ENCODE measurements at places on chromosomes 6 and 20.

DNA sequence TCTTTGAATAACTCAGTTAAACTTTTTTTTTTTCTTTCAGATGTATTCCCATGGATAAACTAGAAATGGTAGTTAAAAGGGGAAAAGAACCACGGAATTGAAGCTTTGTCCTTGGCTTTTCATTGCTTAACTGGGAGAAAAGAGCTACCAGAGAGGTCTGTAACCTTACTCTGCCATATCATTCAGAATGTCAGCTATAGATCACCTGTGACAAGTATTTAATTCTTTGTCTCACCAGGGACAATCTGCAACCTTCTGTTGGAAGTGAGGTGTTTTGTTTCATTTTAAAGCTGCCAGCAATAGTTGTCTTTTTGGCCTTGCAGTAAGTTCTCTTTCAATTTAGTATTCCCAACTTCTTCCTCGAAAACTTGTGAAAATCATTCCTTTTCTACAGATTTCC, 618.4 kb downstream of the FRK start:
- no peak for DNase-seq

DNA sequence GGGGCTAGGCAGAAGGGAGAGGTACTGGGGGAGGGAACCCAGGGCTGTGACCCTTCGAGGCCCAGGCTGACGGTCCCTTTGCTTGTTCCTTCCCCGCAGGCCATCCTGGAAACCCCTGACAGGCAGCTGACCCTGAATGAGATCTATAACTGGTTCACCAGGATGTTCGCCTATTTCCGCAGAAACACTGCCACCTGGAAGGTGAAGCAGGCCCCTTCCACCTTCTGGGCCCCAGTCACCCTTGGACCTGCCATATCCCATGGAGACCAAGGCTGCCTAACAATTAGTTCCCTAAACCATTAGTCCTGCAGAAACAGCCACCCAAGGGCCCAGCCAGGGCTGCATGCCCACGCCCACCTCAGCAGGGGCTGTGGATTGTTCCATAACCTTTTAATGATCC, 44.9 kb downstream of the FOXP4 start:
- DNase-seq, result no peak

GRCh38 chr6:129006724-129007514, 124.0 kb downstream of the LAMA2 start:
- DNase-seq, result no peak

- no peak for DNase-seq
Observed at GRCh38 chr6:87182940-87183339, 27.6 kb downstream of the ZNF292 start.

- no peak for DNase-seq
Observed at GRCh38 chr6:107066697-107067659, 39.0 kb downstream of the MTRES1 start.

- DNase-seq, result no peak
Observed at GRCh38 chr6:136927292-136927691, 5.2 kb downstream of the SLC35D3 start.

DNA sequence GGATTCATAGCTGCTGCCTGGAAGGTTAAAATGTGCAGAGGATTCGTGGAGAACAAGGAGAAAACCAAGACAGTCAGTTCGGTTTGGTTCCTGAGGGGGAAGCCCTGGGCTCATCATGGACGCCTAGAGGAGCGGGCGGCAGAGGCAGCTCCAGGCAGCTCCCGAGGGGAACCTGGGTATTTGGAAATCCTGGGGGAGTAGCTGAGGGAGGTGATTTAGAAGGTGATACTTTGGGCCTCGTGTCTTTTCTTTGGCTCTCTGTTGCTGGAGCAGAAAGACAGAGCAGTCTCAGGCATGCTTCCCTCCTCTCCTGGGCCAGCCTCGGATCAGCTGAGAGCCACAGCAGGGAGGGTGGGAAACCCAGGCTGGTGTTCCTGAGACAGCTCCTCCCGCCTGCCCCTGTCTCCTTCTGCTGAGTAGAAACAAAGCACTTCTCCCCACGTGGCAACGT, 139.5 kb downstream of the DLL1 start:
- DNase-seq, result no peak

DNA sequence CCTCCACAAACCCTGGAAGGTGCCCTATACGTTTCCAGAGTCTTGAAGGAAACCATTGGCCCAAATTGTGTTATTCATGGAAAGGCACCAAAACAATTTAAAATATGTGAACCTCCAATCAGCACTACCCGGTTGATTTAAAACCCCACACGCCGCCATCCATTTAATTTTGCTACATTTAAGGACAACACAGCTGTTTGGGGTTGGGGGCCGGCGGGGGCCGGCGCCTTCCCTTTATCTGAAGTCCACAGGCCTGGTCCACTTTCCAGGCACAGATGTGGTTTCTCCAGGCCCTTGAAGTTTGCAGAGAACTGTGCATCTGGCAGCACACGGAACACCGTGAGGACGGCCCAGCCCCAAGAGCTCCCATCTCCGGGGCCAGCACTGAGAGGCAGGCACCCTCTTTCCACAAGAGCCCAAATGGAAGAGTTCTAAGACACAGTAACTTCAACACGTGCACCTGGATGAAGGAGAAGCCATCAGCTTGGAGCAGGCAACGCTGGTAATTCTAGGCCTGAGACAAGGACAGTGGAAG, 16.8 kb upstream of the FRMD1 start:
- peak; percentile 24 for DNase-seq

- no peak for DNase-seq
Observed at GRCh38 chr6:56699066-56699654, 56.5 kb upstream of the DST start.

DNA sequence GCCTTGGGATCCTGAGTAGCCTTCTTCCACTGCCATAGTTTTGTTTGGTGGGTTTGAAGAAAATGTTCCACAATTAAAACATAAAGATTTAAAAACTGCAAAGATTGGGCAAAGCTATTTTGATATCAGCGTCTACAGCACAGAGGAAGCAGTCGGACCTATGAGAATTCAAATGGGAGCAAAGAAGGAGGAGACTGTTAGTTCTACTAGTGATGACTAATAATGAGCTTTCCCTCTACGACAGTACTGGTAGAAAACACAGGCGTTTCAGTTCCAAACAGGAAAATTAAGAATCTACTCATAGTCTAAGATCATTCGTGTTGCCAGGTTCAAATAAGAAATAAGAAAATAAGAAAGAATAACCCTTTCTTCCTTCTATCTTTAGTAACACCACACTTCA, 121.2 kb downstream of the INSM1 start:
- DNase-seq, result no peak

DNA sequence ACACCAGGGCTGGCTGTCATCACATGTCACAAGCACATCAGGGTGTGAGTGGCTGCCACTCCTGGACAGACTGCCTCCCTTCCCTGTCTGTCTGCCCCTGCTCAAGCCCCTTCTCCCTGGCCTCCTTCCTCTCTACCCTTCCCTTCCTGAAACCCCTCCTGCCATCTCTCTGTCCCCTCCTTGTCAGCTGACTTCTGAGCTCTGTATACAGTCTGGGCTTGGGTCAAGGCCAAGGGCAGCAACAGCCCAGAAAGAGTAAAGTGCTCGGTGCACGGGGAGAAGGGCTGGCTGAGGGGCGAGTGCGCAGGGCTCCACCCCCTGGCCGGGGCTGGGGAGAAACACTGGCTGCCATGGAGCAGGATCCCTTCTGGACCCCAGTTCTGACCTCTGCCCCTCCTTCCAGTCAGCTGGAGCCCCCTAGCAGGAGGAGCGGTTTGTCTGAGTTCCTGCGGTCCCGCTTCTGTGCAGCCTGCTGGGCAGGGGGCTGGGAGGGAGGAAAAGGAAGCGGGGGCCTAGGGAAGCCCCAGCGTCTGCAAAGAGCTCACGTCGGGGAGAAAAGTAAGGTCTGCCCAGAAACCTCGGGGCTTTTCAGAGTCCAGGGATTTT, 2.0 kb downstream of the LKAAEAR1 start:
- DNase-seq, result no peak

- no peak for DNase-seq
Observed at GRCh38 chr6:33851959-33852358, 48.2 kb upstream of the MLN start.

DNA sequence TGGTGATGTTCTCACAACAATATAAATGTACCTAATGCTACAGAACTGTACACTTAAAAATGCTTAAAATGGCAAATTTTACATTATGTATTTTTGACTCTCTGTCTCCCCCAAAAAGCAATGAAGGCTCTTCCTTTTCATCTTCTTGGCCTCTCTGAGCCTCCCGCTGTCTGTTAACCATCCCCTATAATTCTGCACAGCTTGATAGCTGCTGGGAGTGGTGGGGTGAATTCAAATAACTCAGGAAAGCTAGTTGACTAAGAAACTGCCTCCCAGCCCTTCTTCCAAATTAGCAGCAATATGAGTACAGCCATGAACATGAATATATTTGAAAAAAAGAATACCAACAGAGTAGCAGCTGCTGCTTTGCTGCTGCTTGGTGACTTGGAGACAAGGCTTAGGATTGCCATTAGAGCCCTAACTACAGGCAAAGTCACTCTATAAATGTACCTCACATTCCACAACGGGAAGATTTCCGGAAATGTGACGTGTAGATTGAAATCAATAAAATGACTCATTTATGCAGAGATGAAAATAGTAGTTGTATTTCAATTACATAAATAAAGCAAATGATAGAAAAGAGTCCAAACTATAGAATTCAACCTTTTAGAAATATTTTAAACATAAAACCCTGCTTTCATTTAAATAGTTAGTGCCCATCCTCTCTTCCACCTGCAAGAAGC, 200.1 kb upstream of the HEY2 start:
- DNase-seq, result no peak

- no peak for DNase-seq
Observed at GRCh38 chr20:47127999-47128398, 228.5 kb downstream of the ZMYND8 start.

GRCh38 chr20:34891166-34892062, 15.0 kb downstream of the ACSS2 start:
- no peak for DNase-seq

DNA sequence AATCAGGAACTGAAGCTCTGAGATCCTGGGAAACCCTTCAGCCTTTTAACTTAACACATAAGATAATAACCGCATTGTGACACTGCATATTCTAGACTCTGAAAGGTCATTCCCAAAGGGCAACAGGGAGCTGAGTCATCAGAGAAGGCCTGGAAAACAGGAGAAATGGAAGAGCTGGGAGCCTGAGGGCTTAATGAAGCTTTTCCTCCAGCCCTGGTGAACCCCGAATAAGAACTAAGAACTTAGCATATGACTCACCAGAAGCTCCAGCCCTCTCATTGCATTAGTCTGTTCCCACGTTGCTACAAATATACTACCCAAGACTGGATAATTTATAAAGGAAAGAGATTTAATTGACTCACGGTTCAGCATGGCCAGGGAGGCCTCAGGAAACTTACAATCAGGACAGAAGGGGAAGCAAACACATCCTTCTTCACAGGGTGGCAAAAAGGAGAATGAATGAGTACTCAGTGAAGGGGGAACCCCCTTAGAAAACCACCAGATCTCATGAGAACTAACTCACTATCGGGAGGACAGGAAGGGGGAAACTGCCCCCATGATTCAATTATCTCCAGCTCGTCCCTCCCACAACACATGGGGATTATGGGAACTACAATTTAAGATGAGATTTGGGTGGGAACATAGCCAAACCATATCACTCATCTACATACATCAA, 648.5 kb downstream of the TFAP2A start:
- no peak for DNase-seq

- DNase-seq, result no peak
Observed at GRCh38 chr6:11701573-11701972, 77.0 kb downstream of the ADTRP start.

GRCh38 chr20:38044685-38045084, 11.1 kb downstream of the RPRD1B start:
- DNase-seq, result no peak

- no peak for DNase-seq
Observed at GRCh38 chr6:133991096-133991593, 38.1 kb downstream of the TBPL1 start.

DNA sequence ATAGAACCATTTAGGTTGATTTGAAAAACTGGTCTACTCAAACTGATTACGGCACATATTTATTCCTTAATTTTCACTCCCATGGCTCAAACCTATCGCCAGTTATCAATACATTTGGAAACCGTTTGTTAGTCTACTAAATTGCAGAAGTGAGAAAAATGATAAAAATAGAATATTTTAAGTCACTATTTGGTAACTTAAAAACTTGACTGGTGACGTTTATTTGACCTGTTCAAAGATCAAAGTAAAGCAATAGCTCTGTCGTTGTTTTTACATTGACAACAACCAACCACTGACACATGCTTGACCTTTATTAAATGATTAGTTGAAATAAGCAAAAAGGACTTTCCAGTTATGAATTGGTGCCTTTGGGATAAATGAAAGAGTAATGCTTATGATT, 402.9 kb upstream of the MAP3K7 start:
- DNase-seq, result no peak

- DNase-seq, result no peak
Observed at GRCh38 chr20:19840111-19840710, 82.2 kb downstream of the RIN2 start.

GRCh38 chr20:63071541-63072181, 64.9 kb upstream of the BHLHE23 start:
- peak; percentile 12 for DNase-seq

DNA sequence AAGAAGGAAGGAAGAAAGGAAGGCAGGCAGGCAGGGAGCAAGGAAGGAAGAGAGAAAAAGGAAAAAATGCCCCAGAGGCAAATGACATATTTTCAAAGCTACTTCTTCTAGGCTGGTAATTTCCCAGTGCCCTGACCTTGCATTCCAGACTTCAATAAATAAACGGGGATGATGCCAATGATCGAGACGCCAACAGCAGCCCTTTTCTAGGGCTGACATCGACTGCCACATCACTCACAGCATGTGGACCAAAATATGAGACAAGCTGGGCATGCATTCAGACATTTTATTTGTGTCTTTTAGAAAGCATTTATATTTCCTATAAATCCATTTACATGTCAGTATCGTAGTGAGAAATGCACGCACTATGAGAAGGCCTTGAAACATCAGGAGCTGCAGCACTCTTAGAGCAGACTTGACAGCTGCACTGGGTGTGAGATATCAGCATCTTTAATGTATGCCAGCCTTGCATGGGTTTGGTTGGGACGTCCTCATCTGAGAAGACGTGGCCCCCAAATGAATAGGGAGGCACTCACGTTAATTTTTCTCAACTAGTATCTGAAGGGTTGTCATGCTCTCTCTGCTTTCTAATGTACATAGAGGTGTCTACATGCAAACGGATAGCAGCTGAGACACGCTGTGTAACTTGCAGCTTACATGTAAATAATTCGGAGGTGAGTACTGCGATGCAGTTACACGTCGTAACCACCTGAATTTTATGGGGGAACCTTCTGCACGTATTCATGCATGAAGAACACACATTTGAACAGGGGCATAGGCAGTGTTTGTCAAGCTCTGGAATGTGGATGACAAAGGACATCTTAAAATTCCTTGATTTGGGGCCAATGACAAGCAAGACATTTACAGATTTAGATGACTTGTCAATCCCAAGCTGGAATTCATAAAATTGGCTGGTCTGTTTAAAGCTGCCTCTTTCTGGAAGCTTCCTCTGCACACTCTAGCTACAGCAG, 149.1 kb upstream of the AGPAT4 start:
- no peak for DNase-seq
